Karpas-422 (cell line): ENCODE measurements at places on chromosomes 6 and 20. TPM values are rescaled to one million over a fixed set of nuclear protein-coding genes. Genes with fewer than 3 reads are reported as not detected.
A peak's percentile ranks its signal among the peaks of the same experiment; 100 is the strongest.

DNA sequence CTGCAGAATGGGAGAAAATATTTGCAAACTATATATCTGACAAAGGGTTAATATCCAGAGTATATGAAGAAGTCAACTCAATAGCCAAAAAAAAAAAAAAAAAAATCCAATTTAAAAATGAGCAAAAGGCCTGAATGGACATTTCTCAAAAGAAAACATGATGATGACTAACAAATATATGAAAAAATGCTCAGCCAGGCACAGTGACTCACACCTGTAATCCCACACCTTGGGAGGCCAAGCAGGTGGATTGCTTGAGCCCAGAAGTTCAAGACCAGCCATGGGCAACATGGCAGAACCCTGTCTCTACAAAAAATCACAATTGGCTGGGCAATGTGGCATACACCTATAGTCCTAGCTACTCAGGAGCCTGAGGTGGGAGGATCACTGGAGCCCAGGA is 2.1 kb upstream of the ECHDC1 start:
- H3K4me1 ChIP-seq: peaks cover 25% of the 10 kb centered on the region
- no peaks in the 10 kb centered on the region for H3K27me3 ChIP-seq
- H3K36me3 ChIP-seq: 0 out of 2 replicates have a peak, but pooled peaks cover 1% of the 10 kb centered on the region
- no peak for DNase-seq
- no peak overlapping the region for H3K4me3 ChIP-seq
- H3K27ac ChIP-seq: no peak overlapping the region

DNA sequence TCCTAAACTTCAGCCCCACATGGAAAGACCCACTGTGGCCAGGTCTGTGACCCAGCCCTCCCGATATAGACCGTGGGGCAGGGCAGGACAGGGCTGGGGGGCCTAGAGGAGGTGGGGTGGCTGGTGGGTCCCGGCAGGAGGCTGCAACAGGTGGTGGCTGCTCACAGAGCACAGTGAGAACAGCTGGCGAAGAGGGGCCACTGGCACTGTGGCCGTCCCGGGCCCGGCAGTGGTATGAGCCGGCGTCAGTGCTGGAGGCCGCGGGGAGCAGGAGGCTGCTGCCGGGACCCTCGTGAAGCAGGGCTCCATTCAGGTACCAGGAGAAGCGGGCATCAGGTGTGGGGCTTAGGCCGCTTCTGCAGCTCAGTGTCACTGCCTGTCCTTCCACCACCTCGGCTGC is 13.4 kb downstream of the SIGLEC1 start:
- DNase-seq: no peak
- no peaks in the 10 kb centered on the region for H3K4me1 ChIP-seq
- no peak overlapping the region for H3K4me3 ChIP-seq
- no peaks in the 10 kb centered on the region for H3K27me3 ChIP-seq
- no peak overlapping the region for H3K27ac ChIP-seq

GRCh38 chr20:6705106-6705766 is 62.2 kb upstream of the BMP2 start:
- no peak overlapping the region for H3K4me3 ChIP-seq
- H3K36me3 ChIP-seq: no peaks in the 10 kb centered on the region
- no peak for DNase-seq
- no peak overlapping the region for H3K27ac ChIP-seq
- no peaks in the 10 kb centered on the region for H3K4me1 ChIP-seq
- no peaks in the 10 kb centered on the region for H3K27me3 ChIP-seq

DNA sequence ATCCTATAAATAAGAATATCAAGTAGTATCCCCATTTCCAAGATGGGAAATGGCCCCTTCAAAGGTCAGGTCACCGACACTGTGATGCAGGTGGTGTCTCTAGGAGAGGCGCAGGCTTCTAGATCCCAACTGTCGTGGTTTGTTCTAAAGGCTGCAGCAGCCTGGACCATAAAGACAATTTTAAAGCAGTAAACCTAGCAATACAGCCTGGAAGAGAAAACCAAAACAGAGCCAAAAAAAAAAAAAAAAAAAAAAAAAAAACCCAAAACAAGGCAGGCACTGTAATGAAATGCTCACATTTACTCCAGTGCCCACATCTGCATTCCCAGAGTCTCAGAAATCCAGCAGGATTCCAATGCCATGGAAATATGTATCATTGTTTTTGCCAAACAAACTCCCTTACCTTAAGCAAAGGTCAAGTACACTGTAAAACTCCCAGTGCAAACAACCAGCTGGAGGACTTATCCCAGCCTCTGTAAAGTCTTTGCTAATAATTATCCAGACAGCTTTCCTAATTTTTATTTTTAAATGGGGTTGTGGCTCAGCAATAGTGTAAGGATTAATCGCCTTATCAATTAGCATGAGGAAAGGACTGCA is 98.2 kb downstream of the PSMG4 start:
- H3K4me3 ChIP-seq: peak overlapping the region; percentile 60; the same call in 1 of the 2 replicates
- H3K4me1 ChIP-seq: peaks cover 40% of the 10 kb centered on the region
- H3K36me3 ChIP-seq: no peaks in the 10 kb centered on the region
- no peak for DNase-seq
- no peaks in the 10 kb centered on the region for H3K27me3 ChIP-seq
- peak overlapping the region; percentile 25; the same call in 1 of the 2 replicates for H3K27ac ChIP-seq

- no peak overlapping the region for H3K4me3 ChIP-seq
- H3K36me3 ChIP-seq: no peaks in the 10 kb centered on the region
- no peak overlapping the region for H3K27ac ChIP-seq
- no peaks in the 10 kb centered on the region for H3K27me3 ChIP-seq
Observed at GRCh38 chr6:69584913-69585729, 211.7 kb downstream of the LMBRD1 start.

DNA sequence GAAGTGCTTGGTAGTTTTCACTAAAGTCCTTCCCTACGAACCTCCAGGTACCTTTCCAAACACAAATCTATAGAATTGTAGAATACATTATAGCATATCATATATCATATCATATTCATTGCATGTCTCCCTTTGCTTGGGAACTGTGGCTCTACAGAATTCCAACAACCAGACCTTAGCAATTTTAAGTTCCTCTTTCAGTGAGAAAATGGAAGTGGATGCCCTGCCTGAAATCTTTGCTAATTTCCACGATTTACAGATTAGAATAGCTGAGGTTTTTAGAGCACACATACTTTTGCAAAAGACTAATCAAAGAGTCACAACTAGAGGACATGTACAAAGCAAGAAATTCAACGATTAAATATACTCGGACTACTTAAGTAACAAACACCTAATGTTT is 78.6 kb downstream of the TNFRSF21 start:
- no peaks in the 10 kb centered on the region for H3K36me3 ChIP-seq
- DNase-seq: no peak
- no peaks in the 10 kb centered on the region for H3K27me3 ChIP-seq
- H3K27ac ChIP-seq: no peak overlapping the region

- H3K27ac ChIP-seq: no peak within 1 kb of the TSS
- peak; percentile 82 for DNase-seq
- no peaks in the 10 kb centered on the region for H3K36me3 ChIP-seq
- H3K4me1 ChIP-seq: no peaks in the 10 kb centered on the region
- no peaks in the 10 kb centered on the region for H3K27me3 ChIP-seq
- no peak within 1 kb of the TSS for H3K4me3 ChIP-seq
Observed at GRCh38 chr6:89432875-89433251, at the start of gene ANKRD6. TSS of gene ANKRD6 (plus strand) at chr6:89433152. CDS start at chr6:89566977, 133,825 bp downstream.

DNA sequence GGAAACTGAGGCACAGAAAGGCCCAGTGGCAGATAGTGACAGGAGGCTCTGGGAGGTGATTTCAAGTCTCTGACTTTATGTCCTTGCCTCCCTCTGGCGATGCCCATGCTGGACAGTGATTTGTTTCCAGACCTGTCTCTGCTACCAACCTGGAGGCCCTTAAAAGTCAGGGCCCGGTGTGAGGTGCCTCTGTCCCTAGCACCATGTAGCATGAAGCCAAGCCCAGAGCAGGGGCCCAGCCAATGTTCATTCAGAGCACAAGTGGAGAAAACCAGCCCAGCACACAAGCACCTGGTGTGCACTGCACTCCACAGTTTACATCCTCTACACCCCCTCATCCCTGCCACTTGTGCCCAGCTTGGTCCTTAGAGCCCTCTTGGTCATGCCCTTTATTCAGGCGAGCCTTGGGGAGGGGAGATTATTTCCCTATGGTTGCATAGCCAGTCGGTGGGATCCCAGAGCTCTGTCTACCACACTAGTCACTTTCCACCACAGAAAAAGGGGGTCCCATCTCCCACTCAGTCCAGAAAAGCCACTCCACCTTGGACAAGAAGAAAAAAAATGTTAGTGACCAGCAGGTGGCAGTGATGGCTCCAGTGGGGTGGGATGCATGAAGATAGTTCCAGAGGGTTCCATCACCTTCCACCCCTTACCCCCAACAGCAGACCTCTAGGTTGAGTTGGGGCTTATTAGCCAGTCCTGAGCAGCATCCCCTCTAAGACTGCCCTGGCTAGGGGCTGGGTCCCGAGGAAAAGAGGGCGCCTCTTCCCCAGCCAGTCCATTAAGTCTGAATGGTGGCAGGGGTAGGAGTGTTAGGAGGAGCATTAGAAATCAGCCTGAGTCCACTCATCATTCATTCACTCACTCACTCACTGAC is 30.9 kb downstream of the KIAA1755 start:
- no peak overlapping the region for H3K4me3 ChIP-seq
- no peaks in the 10 kb centered on the region for H3K36me3 ChIP-seq
- no peaks in the 10 kb centered on the region for H3K27me3 ChIP-seq
- H3K4me1 ChIP-seq: no peaks in the 10 kb centered on the region

DNA sequence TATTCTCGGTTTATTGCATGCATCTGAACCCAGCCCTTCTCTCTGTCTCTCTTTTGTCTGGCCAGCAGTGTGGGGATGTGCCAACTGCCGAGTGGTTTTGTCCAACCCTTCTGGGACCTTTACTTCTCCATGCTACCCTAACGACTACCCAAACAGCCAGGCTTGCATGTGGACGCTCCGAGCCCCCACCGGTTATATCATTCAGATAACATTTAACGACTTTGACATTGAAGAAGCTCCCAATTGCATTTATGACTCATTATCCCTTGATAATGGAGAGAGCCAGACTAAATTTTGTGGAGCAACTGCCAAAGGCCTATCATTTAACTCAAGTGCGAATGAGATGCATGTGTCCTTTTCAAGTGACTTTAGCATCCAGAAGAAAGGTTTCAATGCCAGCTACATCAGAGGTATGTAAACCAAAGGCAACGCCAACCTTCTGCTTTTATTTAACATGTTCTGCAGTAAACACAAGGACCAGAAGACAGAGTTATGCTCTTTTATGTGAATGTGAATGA is 65.8 kb downstream of the ADGRG6 start:
- no peak for DNase-seq
- no peaks in the 10 kb centered on the region for H3K27me3 ChIP-seq
- H3K4me1 ChIP-seq: no peaks in the 10 kb centered on the region
- no peaks in the 10 kb centered on the region for H3K36me3 ChIP-seq
- no peak overlapping the region for H3K27ac ChIP-seq
- no peak overlapping the region for H3K4me3 ChIP-seq

GRCh38 chr6:160418370-160418769 is 70.2 kb downstream of the SLC22A3 start:
- no peak overlapping the region for H3K4me3 ChIP-seq
- no peaks in the 10 kb centered on the region for H3K27me3 ChIP-seq
- H3K36me3 ChIP-seq: no peaks in the 10 kb centered on the region
- no peaks in the 10 kb centered on the region for H3K4me1 ChIP-seq

- no peaks in the 10 kb centered on the region for H3K36me3 ChIP-seq
- H3K27me3 ChIP-seq: no peaks in the 10 kb centered on the region
- DNase-seq: no peak
Observed at GRCh38 chr6:53056273-53056672, 8.9 kb upstream of the FBXO9 start.

GRCh38 chr6:160750276-160750689 is 48.2 kb downstream of the PLG start:
- H3K27ac ChIP-seq: no peak overlapping the region
- no peak overlapping the region for H3K4me3 ChIP-seq
- H3K36me3 ChIP-seq: no peaks in the 10 kb centered on the region
- peaks cover 5% of the 10 kb centered on the region; the same call in 1 of the 2 replicates for H3K27me3 ChIP-seq
- H3K4me1 ChIP-seq: peaks cover 3% of the 10 kb centered on the region; the same call in 1 of the 2 replicates

GRCh38 chr20:16729080-16729479 is 746 bp upstream of the SNRPB2 start:
- H3K27ac ChIP-seq: no peak overlapping the region
- H3K27me3 ChIP-seq: no peaks in the 10 kb centered on the region
- H3K4me3 ChIP-seq: peak overlapping the region; percentile 96
- H3K36me3 ChIP-seq: peaks cover 22% of the 10 kb centered on the region
- H3K4me1 ChIP-seq: peaks cover 16% of the 10 kb centered on the region
- DNase-seq: peak; percentile 22

- DNase-seq: no peak
- no peak overlapping the region for H3K4me3 ChIP-seq
Observed at GRCh38 chr20:33322456-33322855, 39.4 kb downstream of the BPIFB1 start.

GRCh38 chr6:15495375-15495901 is 167.4 kb downstream of the DTNBP1 start:
- no peaks in the 10 kb centered on the region for H3K36me3 ChIP-seq
- H3K27me3 ChIP-seq: no peaks in the 10 kb centered on the region
- no peak overlapping the region for H3K4me3 ChIP-seq
- no peaks in the 10 kb centered on the region for H3K4me1 ChIP-seq
- H3K27ac ChIP-seq: no peak overlapping the region

GRCh38 chr20:50146732-50147662 is 6.5 kb downstream of the PEDS1 start:
- peaks cover 21% of the 10 kb centered on the region for H3K4me1 ChIP-seq
- H3K4me3 ChIP-seq: peak overlapping the region; percentile 75
- H3K36me3 ChIP-seq: no peaks in the 10 kb centered on the region
- H3K27ac ChIP-seq: peak overlapping the region; percentile 76

DNA sequence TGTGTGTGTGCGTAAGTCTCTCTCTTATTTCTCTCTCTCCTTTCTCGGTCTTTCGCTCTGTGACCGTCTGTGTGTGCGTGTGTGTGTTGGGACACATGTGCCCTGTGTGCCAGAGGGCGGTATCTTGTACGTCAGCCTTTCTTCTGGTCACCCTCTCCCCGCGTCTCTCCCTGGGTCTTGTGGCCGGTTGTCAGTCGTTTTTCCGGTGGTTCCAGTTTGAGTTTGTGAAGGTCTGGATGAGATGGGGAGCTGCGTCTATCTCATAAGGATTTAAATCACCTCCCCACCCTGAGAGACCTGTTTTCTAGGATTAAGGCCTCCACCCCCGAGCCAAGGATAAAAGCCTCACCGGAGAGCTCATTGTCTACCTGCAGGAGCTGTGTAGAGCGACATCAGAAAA is 295.5 kb upstream of the ZNF337 start:
- no peak overlapping the region for H3K4me3 ChIP-seq
- no peaks in the 10 kb centered on the region for H3K36me3 ChIP-seq
- no peaks in the 10 kb centered on the region for H3K27me3 ChIP-seq
- no peaks in the 10 kb centered on the region for H3K4me1 ChIP-seq

GRCh38 chr6:165845493-165845892 is 182.5 kb upstream of the PDE10A start:
- H3K27ac ChIP-seq: no peak overlapping the region
- H3K4me3 ChIP-seq: no peak overlapping the region
- no peak for DNase-seq
- no peaks in the 10 kb centered on the region for H3K36me3 ChIP-seq
- no peaks in the 10 kb centered on the region for H3K27me3 ChIP-seq

Gene MAFB
- total RNA-seq: not detected in 2 replicates

Gene TBXT
- total RNA-seq: 11.3 and 12.2 TPM in 2 replicates

Gene NKAPL
- 0.11 TPM in 1 of 2 replicates, not detected in the other for total RNA-seq

Gene SLPI
- not detected in 2 replicates for total RNA-seq

Gene MRPL18
- 50.8 and 105 TPM in 2 replicates for total RNA-seq

Gene CRIP3
- total RNA-seq: 55.0 and 56.8 TPM in 2 replicates

Gene UBD
- total RNA-seq: not detected in 2 replicates

Gene CST7
- not detected in 2 replicates for total RNA-seq

Gene SLC17A9
- total RNA-seq: 15.9 and 22.1 TPM in 2 replicates
